ENCODE measurements at places on chromosomes 6 and 20.

- no peak for DNase-seq
Measured at GRCh38 chr20:63254232-63254605, at the start of gene NKAIN4. TSS of gene NKAIN4 (minus strand) at chr20:63254463. CDS start at chr20:63254450, 13 bp downstream.

DNA sequence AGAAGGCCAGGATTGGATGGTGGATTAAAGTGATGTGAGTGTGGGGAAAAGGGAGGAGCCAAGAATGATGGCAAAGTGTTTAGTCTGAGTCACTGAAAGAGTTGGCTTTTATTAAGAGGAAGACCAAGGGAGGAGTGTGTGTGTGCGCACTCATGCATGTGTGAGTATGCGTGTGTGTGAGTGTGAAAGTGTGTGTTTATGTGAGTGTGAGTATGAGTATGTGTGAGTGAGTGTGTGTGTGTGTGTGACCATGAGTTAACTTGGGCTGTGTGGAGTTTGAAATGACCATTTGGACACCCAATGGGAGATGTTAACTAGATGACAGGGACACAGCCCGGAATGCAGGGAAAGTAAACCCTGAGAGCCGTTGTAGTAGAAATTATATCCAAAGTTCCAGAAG is 57.6 kb upstream of the EYA2 start:
- no peak for DNase-seq

DNA sequence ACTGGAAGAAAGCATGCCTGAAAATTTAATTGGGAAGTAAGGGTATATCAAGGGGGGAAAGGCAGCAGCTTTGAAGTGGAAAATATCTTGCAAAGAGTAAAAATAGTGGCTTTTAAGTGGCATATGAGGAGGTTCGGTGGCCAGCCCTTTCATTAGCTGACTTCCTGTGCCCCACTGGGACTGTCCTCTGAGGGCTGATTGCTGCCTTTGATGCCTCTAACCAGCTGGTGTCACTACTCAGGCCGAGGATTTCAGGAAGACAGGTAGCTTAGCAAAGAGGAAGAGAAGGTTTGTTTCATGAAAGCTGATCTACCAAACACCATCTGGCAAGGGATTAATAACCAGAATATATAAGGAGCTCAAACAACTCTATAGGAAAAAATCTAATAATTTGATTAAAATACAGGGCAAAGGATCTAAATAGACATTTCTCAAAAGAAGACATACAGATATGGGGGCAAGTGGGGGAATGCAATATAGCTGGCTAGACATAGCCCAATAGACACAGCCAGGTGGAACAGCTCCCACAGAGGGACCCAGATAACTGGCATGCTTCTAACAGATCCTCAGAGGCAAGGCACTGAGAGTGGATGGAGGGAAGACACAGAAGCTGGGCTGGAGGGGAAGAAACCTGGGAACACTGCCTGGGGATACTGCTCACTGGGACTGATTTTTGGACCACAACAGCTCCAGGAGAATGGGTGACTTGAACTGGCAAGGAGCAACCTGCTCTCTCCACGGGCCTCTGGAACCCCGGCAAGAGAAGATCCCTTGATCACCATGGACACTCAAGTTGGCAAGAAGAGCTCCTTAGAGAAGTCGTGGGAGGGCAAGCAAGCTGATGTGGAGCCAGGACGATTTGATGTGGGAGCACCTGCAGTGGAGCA is 33.2 kb downstream of the CCN2 start:
- no peak for DNase-seq

DNA sequence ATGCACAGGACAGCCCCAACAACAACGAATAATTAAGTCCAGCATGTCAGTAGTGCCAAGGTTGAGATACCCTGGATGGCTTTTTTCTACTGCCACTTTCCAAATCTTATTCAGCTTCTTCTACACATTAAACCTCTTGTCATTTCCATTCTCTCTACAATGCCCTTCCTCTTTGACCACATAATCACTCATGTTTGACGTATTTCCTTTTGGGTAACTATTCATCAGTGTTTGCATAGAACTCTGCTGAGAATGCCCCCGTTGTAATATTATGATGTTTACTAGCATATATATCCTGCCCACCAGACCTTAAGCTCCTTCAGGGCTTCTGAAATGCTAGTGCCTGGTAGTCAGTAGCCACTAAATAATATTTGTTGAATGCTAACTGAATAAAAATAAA is 515.3 kb upstream of the RNF217 start:
- no peak for DNase-seq

GRCh38 chr20:45934046-45934585 is 367 bp upstream of the PCIF1 start:
- peak; percentile 87 for DNase-seq

DNA sequence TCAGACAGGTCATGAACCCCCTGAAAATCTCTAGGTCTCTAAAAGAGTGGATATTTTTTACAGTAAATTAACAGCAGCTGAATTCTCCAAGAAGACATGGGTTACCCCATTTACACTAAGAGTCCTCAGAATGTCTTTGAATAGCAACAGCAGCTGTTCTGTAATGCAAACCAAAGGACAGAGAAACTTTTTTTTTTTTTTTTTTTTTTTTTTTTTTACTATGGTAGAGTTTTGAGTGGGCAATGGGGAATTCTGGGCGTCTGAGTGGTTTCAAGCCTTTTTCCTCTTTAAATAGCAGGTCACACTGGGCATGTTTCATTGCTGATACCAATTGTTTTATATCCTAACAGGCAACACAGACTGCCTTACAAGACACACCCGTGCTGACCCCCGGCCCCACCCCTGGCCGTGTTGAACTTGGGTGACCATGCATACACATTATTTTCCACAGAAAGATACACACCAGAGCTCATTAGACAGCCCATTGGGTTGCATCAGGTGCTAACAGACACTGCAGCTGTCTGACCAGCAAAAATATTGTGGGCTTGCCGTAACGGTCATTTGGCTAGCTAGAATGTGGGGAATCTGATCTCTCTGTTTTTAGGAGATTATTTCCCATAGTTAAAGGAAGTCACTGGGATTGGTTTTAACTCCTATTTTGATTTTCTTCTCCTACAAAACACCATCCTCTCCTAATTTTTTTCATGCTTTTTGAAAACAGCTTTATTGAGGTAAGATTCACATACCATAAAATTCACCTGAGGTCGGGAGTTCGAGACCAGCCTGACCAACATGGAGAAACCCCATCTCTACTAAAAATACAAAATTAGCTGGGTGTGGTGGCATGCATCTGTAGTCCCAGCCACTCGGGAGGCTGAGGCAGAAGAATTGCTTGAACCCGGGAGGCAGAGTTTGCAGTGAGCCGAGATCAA is 26.7 kb upstream of the IRF4 start:
- DNase-seq = no peak

- no peak for DNase-seq
Measured at GRCh38 chr6:130041594-130041993, 23.2 kb downstream of the L3MBTL3 start.

DNA sequence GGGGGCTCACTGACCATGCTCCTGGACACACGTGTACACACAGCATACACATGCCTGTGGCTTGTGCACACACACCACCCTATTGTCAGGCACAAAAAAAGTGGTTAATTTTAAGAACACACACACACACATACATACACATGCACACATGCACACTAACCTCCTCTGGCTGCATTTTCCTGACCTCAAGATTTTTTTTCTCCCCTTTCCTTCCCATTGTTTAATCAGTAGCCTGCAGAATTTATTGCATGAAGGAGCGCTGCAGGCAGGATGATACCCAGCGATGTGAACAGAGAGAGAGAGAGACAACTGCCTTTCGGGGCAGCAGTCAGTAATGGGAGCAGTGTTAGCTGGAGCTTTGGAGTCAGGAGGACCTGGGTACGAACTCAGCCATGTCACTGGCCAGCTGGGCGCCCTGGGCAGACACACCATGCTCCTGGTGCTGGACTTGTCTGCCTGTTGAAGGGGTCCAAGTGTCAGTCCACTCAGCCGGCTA is 990 bp upstream of the TRAF3IP2 start:
- no peak for DNase-seq

DNA sequence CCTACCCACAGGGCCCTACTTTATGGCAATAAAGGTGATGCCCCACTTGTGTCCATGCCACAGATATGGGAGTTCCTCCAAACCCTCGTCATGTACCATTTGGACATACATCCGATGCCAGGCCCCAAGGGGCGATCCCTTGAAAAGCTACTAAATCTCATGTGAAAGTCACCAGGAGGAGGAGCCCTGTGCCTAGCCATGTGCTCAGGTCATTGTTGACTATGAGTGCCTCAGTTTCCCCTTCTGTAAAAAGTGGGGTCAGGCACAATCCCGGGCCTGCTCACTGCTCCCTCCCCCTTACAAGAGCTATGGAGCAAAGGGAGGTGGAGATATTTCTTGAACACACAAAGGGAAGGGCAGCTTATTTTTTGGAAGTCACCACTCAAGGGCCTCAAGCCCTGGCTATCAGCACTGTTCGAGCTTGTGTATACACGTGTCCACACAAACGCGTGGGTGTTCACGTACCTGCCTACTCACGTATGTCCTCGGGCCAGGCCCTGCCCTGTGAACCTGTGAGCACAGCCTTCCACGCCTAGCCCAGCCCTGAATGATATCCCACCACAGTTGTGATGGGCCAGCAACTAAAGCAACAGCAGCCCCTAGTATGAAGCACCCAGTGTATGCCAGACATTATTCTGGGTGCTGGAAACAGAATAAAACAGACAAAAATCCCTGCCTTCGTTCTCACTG is 1.9 kb downstream of the ACTL10 start:
- no peak for DNase-seq

DNA sequence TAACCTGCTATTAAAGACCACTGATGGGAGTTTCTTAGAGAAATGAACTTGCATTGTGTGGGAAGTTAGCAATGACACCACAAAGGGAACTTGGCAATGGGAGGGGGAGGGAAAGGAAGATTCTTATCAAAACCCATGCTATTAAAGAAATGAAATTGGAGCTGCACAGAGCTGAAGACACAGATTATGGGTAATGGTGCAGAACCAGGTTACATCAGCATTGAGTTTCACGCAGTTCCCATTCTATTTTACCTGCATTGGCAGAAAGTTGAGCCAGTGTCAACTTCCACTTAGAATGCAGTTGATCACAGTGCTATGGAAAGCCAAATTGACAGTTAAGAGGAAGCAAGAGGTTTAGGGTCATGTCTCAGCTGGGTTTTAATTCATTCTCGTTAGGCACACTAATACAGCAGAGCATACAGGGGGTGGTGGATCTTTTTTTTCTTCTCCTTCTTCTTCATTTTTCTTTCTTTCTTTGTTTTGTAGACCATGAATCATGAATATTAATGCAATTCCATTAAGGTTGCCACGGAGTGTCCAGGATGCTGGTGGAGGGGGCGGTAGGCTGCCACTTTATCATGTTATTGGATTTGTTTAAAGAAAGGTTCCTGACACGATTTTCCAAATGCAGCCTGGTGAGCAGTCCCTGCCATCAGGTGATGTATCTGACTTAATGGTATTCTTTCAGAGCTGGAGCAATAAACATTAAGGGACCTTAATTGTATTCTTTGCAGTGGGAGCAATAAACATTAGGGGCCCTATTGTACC is 1092.0 kb upstream of the MAP3K7 start:
- no peak for DNase-seq

- no peak for DNase-seq
Measured at GRCh38 chr6:110646951-110647910, 168.0 kb downstream of the CDK19 start.

GRCh38 chr6:39853604-39854003 is 61.4 kb downstream of the DAAM2 start:
- DNase-seq = no peak

DNA sequence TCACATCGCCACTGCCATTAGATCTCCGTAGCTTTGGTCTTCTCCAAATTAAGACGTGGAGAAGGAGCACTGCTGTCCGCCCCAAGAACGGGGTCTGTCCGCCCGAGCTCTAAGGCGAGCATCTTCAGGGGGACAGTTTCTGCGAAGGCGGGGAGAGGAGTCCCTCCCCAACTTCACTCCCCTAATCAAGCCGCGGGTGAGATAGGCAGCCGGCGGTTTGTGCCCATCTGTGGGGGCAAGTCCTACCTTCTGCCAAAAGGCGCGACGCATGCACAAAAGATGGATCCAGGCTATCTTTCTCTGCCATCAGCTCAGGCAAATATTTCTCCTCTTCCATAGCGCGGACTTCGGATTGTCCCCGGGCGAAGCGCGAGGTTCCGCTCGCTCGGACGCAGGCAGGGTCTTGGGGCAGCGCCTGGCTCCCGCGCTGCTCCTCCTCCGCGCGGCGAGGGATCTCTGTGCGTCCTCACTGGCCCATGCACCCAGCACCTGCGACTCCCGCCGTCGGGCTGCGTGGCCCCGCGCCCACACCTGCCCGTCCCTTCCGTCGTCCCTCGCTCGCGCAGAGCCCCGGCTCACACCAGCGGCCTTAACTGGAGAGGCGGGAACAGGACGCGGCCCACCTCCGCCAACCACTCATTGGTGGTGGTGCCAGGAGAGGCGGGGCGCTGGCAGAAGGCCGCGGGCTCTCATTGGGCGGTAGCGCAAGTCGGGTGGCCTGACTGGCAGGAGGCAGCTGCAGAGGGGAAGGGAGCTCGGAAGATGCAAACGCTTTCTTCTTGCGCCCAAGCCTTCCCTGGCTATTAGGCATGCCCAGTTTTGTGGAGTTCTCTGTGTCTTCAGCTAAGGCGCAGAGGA is at the start of gene KHDRBS2:
KHDRBS2 (minus strand) TSS at position 614 of the 858 bp plus-strand sequence.
- DNase-seq = peak; percentile 77

GRCh38 chr6:113009682-113010081 is 662.6 kb downstream of the RFPL4B start:
- no peak for DNase-seq

DNA sequence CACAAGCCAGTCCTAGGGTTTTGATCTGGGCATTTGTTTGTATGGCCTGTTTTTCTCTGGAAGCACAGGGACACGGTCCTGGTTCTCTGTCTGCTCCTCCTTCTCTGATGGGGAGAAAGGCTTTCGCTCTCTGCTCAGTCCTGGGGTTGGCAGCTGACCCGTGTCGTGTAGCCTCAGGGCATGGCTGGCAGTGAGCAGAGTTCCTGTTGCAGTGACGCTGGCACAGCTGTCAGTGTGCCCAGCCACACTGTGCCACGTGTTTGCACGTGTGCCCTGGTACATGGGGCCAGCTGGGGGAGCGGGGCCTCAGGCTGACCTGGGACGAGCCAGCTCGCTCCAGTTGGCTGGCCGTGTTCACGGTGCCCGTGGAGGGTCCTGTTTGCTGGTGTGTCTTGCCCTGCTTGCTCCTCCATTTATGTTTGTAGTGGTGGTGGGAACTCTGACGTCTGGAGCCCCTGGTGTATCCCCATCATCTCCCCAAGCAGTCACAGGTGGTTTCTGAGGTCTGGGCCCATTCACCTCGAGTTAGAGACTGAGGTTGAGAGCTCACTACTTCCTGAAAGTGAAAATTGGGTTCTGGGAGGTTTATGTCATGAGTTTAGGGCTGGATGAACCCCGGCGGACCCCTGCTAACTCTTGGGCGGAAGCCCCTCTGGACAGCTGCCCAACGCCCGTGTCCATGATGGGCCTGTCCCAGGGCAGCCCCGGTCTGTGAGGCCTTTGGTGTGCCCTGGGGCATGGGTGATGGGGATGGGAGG is 10.2 kb upstream of the DNAJC5 start:
- DNase-seq = no peak

DNA sequence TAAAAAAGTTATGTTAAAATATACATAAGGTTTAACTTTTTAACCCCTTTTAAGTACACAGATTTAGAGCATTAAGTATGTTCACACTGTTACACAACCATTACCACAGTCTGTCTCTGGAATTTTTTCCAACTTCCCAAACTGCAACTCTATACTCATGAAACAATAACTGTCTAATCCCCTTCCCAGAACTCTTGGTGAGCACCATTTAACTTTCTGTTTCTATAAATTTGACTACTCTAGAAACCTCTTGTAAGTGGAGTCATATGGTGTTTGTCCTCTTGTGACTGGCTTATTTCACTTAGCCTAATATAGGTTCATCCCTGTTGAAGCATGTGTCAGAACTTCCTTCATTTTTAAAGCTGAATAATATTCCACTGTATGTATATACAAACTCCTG is 98.1 kb downstream of the MAP3K7 start:
- no peak for DNase-seq

- DNase-seq = no peak
Measured at GRCh38 chr6:100915876-100916275, 34.7 kb upstream of the ASCC3 start.

All from coronary artery (tissue), 2 donors.